Neural progenitor cell (in vitro differentiated cells): ENCODE measurements at places on chromosomes 13 and 19. TPM values are rescaled to one million over a fixed set of nuclear protein-coding genes. Genes with fewer than 3 reads are reported as not detected.

DNA sequence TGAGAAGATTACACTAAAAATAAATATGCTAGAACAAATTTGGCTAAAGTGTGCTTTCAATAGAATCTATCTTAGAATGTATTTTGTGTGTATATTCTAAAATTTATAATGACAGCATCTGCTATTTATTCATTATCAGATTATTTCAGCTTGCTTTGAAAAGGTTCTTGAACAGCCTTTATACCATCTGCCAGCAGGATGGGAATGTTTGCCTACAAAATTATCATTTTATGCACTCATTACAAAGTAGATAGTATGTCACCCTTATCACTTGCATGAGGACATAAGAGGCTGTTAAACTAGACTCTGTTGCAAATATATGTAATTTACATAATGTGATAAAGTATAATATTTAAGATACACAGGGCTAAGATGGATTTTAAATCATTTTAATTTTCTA is 1286.9 kb upstream of the PCDH20 start:
- no peak overlapping the region for H3K4me3 ChIP-seq
- no peak for DNase-seq
- H3K36me3 ChIP-seq = no peaks in the 10 kb centered on the region
- no peak overlapping the region for H3K27ac ChIP-seq
- H3K27me3 ChIP-seq = no peaks in the 10 kb centered on the region
- H3K4me1 ChIP-seq = no peaks in the 10 kb centered on the region

DNA sequence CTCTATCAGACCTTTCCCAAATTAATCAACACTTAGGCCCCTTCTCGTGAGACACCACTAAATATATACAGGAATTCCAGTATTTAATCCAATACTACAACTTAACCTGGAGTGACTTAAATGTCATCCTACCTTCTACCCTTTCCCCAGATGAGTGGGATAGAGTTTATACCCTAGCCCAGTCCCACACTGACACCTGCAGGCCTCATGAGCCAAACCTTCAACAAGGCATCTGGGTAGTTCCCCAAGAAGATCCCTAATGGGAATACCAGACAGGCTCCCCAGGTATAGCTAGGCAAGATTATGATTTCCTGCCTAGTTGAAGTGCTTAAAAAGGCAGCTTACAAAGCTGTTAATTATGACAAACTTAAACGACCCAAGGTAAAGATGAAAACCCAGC is 15.9 kb downstream of the ZNF83 start:
- H3K4me1 ChIP-seq = no peaks in the 10 kb centered on the region
- H3K4me3 ChIP-seq = no peak overlapping the region
- no peaks in the 10 kb centered on the region for H3K27me3 ChIP-seq
- H3K27ac ChIP-seq = no peak overlapping the region

The PRDX2 gene
- 463 and 727 TPM in 2 replicates for total RNA-seq

The LGALS7 gene
- not detected in 2 replicates for total RNA-seq

GRCh38 chr13:44618326-44618725 is 42.2 kb upstream of the TSC22D1 start:
- no peaks in the 10 kb centered on the region for H3K27me3 ChIP-seq
- no peaks in the 10 kb centered on the region for H3K36me3 ChIP-seq
- DNase-seq = no peak
- peak overlapping the region; percentile 62 for H3K27ac ChIP-seq
- peaks cover 46% of the 10 kb centered on the region for H3K4me1 ChIP-seq

The ZNF536 gene
- 0.24 and 0.84 TPM in 2 replicates for total RNA-seq

The TMEM205 gene
- total RNA-seq = 57.0 and 77.1 TPM in 2 replicates

DNA sequence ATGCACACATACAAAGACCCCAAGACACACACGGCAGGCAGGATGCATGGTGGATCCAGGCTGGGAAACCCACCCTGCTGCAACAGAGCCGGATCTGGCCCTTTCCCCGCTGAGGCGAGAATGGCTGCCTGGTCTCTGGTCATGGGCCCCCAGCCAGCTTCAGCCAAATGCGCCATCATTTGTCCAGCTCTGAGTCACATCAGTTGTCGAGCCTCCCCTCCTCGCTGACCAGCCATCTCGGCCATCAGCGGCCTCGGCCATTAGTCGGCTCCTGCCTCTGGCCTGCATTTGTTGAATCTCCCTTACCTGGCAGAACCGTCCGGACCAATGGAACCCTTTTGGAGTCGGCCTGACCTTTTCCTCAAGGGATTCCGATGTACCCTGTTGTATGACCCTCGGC is 38.5 kb upstream of the POU2F2 start:
- no peak overlapping the region for H3K4me3 ChIP-seq
- no peaks in the 10 kb centered on the region for H3K36me3 ChIP-seq
- H3K27me3 ChIP-seq = peaks cover 53% of the 10 kb centered on the region
- DNase-seq = no peak
- H3K27ac ChIP-seq = no peak overlapping the region

DNA sequence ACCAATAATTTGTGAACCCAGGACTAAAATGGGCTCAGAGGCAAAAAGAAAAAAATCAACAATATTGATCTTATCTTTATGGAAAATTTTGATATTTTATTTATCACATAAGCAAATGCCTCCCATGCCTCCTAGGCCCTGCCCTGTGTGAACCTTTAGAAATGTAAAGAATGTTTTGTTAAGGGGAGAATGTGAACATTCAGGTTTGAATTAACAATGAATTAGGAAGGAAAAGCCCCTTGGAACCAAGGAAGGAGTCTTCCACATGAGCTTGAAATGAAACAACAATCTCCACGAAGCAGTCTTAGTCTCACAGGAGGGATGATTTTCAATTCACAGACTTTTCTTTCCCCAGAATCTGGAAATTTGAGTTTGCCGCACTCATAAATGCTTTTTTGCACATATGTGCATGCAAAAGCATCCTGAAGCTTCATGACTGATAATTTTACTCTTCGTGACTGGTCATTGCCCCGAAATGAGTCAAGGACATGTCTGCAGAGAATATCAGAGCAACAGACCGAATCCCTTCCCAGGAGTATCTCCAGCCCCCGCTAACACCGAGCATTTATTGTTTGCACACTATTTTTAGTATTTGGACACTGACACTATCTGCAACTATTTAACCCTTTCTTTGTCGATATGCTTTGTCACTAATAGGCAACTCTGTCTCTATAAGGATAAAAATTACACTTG is 135.2 kb downstream of the DCT start:
- H3K36me3 ChIP-seq = no peaks in the 10 kb centered on the region
- no peak for DNase-seq
- peaks cover 9% of the 10 kb centered on the region for H3K4me1 ChIP-seq
- H3K27ac ChIP-seq = no peak overlapping the region
- H3K4me3 ChIP-seq = no peak overlapping the region

The DENND1C gene
- total RNA-seq = 0.19 TPM in 1 of 2 replicates, not detected in the other

The ADGRE3 gene
- total RNA-seq = not detected in 2 replicates

The LILRB3 gene
- total RNA-seq = not detected in 2 replicates

- H3K27ac ChIP-seq = no peak overlapping the region
- H3K4me1 ChIP-seq = no peaks in the 10 kb centered on the region
- no peak overlapping the region for H3K4me3 ChIP-seq
Observed at GRCh38 chr13:91369441-91369831, 21.9 kb downstream of the MIR17HG start.

The OCEL1 gene
- total RNA-seq = 4.6 and 7.7 TPM in 2 replicates

- no peaks in the 10 kb centered on the region for H3K36me3 ChIP-seq
- H3K27ac ChIP-seq = peak overlapping the region; percentile 33
- no peaks in the 10 kb centered on the region for H3K27me3 ChIP-seq
- DNase-seq = peak; percentile 63
- H3K4me1 ChIP-seq = peaks cover 15% of the 10 kb centered on the region
Observed at GRCh38 chr13:53411463-53411862, 382.9 kb downstream of the OLFM4 start.

GRCh38 chr13:23411706-23412105 is 21.8 kb downstream of the SACS start:
- no peak overlapping the region for H3K4me3 ChIP-seq
- peaks cover 13% of the 10 kb centered on the region for H3K36me3 ChIP-seq

DNA sequence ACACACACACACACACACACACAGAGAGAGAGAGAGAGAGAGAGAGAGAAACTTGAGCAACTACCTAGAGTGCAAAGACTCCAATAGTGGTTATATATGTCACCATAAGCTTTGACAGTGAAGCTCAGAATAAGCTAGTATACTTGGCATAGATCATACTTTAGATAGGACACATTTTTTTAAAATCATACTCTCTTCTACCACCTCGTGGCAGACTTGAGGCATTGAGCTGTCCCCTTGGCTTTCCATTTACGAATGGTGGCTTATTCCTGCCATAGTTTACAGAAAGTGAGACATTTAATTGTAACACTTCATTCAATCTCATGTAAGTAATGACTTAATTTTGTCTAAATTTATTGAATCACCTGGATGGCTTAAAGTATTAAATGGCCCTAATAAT is 108.2 kb downstream of the EDNRB start:
- no peaks in the 10 kb centered on the region for H3K27me3 ChIP-seq
- DNase-seq = no peak
- H3K36me3 ChIP-seq = no peaks in the 10 kb centered on the region

- no peaks in the 10 kb centered on the region for H3K27me3 ChIP-seq
- H3K36me3 ChIP-seq = no peaks in the 10 kb centered on the region
- no peaks in the 10 kb centered on the region for H3K4me1 ChIP-seq
- H3K27ac ChIP-seq = no peak overlapping the region
- H3K4me3 ChIP-seq = no peak overlapping the region
- no peak for DNase-seq
Observed at GRCh38 chr13:75226733-75227435, 255.1 kb downstream of the TBC1D4 start.

GRCh38 chr13:26680123-26680450 is 80.5 kb downstream of the GPR12 start:
- DNase-seq = peak; percentile 77

The FCER2 gene
- not detected in 2 replicates for total RNA-seq

GRCh38 chr13:96075953-96076543 is 13.9 kb upstream of the HS6ST3 start:
- no peaks in the 10 kb centered on the region for H3K4me1 ChIP-seq
- no peaks in the 10 kb centered on the region for H3K27me3 ChIP-seq
- no peaks in the 10 kb centered on the region for H3K36me3 ChIP-seq
- no peak overlapping the region for H3K27ac ChIP-seq

DNA sequence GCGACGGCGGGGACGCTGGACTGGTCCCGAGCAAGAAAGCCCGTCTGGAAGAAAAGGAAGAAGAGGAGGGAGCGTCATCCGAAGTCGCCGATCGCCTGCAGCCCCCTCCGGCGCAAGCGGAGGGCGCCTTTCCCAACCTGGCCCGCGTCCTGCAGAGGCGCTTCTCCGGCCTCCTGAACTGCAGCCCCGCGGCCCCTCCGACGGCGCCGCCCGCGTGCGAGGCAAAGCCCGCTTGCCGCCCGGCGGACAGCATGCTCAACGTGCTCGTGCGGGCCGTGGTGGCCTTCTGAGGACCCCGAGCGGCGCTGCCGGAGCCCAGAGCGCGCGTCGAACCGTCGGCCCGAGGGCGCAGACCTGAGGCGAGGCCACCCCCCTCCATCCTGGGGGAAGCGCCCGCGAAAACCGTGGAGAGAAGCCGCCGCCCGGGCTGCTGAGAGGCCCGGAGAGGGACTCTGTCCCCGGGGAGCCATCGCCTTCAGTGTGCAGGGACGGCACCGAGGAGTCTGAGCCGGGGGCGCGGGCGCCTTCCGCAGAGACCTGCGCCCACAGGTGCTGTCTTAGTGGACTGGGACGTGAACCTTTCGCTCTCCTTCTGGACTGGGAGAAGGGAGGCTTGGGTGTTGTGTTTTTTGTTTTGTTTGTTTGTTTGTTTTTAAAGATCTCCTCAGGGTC is 3.5 kb downstream of the IER2 start:
- H3K27ac ChIP-seq = peak overlapping the region; percentile 97
- DNase-seq = peak; percentile 79
- peak overlapping the region; percentile 91 for H3K4me3 ChIP-seq
- H3K36me3 ChIP-seq = no peaks in the 10 kb centered on the region
- H3K4me1 ChIP-seq = peaks cover 8% of the 10 kb centered on the region

DNA sequence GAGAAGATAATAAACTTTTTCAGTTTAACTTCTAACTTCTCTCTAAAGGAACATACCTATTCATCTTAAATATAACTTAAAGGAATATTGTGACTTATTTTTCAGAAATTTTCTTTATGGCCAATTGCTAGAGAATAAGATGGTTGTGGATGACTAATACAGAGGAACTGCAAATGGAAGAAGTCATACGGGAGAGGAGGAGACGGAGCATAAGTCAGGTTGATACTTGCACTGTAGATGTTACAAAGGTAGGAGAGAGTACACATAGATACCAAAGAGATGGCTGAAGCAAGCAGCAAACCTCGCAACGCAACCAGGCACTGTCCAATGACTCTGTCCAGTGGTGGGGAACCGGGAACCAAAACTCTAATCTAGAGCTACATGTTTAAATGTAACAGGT is 963.4 kb downstream of the PCDH9 start:
- no peak overlapping the region for H3K4me3 ChIP-seq
- no peaks in the 10 kb centered on the region for H3K36me3 ChIP-seq
- H3K27me3 ChIP-seq = no peaks in the 10 kb centered on the region
- no peak overlapping the region for H3K27ac ChIP-seq
- peaks cover 12% of the 10 kb centered on the region for H3K4me1 ChIP-seq
- no peak for DNase-seq

The ZNF530 gene
- total RNA-seq = 10.5 and 20.4 TPM in 2 replicates

DNA sequence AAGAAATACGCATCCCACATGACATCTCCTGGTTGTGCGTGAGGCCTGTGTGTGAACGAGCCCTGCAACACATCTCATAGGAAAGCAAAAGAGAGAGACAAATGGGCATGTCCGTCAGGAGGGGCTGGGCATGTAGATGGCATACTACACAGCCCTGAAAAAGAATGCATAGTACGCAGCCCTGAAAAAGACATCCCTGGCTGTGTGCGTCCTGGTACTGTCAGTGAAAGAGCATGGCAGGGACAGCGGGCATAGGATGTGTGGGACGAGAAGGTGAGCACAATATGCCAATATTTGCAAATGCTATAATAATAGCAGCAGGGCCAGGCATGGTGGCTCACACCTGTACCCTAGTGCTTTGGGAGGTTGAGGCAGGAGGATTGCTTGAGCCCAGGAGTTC is 28.6 kb downstream of the PTPRS start:
- no peaks in the 10 kb centered on the region for H3K4me1 ChIP-seq
- H3K27ac ChIP-seq = no peak overlapping the region
- H3K36me3 ChIP-seq = no peaks in the 10 kb centered on the region
- H3K27me3 ChIP-seq = no peaks in the 10 kb centered on the region

- no peak overlapping the region for H3K4me3 ChIP-seq
- H3K4me1 ChIP-seq = no peaks in the 10 kb centered on the region
Observed at GRCh38 chr13:48783181-48783630, 129.5 kb downstream of the CYSLTR2 start.

The MYH14 gene
- 1.6 and 6.7 TPM in 2 replicates for total RNA-seq
